ENCODE measurements at places on chromosomes 2 and 18.

DNA sequence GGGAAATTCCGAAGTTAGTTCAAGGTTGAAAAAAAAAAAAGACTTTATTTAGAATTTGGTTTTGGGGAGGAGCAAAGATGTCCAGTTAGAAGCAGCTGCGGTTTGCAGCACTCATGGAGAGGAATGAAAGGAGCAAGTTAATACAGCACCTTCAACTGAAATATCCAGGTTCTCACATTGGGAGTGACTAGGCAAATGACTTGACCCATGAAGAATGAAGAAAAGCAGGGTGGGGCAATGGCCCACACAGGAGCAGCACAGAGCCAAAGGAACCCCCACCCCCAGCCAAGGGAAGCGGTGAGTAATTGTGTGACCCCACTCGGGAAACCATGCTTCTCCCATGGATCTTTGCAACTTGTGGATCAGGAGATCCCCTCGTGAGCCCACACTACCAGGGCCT is 32.8 kb downstream of the ZNF892 start:
- DNase-seq = no peak

GRCh38 chr2:47313728-47314127 is 89.2 kb upstream of the MSH2 start:
- no peak for DNase-seq

DNA sequence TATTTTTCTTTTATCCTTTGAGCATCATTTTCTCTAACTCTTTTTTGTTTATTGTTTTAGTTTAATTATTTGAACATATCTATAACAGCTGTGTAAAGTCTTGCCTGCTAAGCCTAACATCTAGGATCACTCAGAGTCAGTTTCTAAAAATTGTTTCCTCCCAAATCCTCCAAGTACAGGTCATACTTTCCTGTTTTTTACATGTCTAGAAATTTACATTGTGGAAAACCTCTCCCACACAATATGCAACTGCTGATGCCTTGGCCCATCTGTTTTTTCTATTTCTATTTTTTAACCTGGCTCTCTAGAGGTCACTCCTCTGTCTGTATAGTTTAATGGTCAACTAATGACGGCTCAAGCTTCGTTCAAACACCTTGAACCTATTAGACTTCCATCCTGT is 261.0 kb downstream of the HRH4 start:
- no peak for DNase-seq

GRCh38 chr2:64635976-64636911 is 17.5 kb downstream of the SERTAD2 start:
- no peak for DNase-seq

DNA sequence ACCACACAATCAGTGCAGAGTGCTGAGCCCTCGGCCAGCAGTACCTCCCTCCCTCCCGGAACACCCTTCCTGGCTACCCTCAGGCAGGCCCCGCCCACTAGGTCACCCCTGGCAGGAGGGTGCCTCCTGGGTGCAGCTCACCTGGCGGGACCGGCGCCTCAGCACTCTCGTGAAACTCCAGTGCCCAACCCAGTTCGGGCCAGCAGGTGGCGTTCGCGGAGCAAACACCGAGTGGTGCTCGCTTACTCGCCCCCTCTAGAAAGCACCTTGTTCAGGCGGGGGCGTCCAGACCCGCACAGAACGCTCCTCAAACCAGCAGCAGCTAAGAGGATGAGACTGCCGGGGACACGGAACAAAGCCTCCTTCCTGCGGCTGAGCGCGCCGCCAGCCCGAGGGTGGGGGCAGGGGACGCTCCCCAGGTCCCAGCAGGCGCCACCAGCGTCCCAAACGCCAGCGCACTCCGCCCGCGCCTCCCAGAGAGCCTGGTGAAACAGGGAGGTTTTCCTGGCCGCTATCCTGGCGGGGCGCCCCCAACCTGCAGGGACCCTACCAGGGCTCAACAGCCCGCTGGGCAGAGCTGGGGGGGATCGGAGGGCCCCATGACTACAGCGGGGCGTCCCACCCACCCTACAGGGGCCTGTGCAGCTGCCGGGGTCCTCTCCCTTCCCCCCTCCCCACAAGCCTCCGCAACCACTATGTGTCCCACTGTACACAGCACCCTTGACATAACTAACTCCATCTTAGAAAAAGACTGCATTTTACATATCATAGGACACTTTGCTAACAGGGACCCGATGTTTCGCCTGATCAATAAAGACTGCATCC is 44.7 kb downstream of the MRPS5 start:
- peak; percentile 68 for DNase-seq

- no peak for DNase-seq
Observed at GRCh38 chr2:190929919-190930318, 49.3 kb downstream of the GLS start.

DNA sequence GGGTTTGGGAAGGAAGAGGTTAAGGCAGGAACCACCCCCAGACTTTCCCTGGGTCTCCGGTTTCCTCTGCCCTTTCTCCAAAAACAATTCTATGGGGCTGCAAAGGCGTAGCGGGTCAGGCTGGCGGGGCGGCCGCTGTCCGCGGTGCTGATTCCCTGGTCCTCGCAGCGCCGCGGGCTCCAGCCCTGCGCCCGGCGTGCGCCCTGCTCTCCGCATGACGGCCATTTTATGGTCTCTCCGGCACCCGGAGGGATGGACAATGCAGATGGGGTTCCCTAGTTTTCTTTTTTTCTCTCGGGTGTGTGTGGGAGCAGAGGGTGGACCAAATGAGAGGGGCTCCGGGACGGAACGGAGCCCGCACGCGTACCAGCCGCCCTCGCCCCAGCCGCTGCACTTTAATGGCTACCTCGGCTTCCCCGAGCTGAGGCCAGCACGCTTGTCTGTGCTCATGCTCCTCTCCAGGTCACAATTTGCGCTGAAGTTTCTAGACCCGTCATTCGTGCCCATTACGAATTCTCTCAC is 1.6 kb downstream of the ST8SIA3 start:
- no peak for DNase-seq

DNA sequence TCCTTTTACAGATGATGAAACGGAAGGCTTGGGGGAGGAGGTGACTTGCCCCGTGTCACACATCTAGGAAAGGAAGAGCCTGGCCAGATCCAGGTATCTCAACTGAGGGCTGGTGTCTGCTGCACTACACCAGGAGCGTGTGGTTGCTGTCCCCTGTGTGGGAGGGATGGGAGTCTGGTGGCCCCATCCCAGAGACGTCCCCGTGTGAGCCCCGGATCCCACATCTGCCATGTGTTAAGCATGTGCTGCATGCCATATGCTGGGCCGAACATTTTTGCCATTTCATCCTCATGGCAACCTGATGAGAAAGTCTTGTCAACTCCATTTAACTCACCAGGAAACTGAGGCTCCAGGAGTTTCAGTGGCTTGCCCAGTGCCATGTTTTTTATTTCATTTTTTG is 4.2 kb downstream of the GAREM2 start:
- DNase-seq = no peak

DNA sequence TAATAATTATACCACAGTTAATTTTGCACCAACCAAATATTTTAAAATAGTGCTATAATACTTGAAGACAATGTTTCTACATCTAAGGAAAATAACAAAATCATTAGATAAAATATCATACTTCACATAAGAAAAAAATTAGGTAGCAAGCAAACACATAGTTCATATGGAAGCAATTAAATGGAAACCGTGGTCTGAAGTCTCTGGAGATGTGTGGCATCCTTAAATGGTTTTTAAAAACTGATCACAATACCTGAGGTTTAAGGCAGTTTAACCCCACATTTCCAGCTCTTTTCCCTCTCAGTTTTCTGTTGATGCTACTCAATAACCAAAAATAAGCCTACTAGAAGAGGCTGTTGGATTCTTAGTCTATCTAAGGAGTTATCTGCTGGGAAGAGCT is 71.3 kb downstream of the ASXL2 start:
- DNase-seq = no peak

DNA sequence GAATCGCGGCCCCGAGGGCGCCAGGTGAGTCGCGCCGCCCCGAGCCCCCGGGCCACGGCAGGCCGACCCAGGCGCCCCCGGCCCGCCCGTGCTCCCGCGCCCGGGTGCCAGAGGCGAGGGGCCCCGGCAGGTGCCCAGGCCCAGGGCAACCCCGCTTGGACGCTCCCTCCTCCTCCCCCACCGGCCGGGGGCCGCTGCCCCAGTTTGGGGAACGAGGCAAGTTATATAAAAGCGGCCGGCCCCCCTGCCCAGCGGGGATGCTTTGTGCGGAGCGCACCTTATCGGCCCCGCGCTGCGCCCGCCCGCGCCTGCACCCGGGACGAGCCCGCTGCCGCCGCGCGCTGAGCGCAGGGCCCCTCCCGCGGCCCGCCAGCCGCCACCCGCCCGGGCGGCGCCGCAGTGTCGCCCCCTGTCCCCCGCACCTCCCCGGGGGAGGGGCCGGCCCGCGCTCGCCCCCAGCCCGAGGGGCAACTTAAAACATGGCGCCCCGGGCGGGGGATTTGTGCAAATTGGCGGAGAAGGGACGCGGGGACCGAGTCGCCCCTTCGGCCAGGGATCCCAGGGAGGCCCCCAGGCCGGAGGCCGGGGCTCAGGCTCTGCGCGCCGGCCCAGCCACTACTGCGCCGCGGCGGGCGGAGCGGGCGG is 639 bp downstream of the EPB41L3 start:
- no peak for DNase-seq

GRCh38 chr2:139201516-139201915 is 421.3 kb upstream of the NXPH2 start:
- DNase-seq = no peak

GRCh38 chr2:201915446-201915845 is 109.1 kb downstream of the CDK15 start:
- no peak for DNase-seq

DNA sequence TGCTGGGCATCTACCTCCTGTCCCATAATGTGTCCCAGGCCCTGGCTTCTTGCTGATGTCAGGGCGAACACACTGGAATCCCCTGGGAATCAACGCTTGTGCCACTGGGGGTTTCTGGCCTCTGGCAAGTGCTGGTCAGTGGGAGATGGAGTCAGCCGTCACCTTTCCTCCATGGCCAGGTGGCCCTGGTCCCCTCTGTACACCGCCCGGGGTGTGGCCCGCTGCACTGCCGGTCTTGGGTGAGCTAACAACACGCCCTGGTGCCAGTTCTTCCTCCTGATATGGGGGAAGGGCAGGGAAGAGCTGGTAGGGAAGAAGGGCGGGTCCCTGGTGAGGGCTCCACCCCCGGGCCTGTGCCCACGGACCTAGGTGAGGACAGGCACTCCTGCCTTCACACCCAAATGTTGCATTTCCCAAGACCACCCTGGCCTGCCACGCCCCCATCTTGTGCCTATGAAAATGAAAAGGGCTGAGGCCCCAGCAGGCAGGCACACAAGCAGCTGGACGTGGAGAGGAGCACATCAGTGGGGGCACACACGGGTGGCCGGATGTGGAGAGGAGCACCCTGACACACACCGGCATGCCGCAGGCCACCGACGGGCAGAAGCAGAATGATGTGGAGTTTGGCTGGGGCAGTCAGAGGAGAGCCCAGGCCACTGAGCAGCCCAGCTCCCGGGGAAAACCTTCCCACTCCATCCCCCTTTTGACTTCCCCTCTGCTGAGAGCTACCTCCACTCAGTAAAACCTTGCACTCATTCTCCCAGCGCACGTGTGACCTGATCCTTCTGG is 140.5 kb downstream of the ASB1 start:
- DNase-seq = no peak

DNA sequence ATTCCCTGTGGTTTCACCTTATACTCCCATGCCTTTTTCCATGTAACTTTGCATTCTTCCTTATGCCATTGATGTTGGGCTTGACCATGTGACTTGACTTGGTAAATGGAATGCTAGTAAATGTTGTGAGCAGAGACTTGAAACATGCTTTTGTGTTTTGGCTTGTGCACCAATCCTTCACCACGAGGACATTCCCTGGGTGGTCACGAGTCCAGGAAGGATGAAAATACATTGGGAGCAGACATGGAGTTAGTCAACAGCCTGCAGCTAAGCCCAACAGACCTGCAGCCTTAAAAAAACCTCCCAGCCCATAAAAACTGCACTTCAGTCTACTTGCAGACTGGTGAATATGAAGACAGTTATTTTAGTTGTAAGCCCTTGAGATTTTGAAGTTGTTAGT is 116.5 kb upstream of the SPATS2L start:
- DNase-seq = no peak

DNA sequence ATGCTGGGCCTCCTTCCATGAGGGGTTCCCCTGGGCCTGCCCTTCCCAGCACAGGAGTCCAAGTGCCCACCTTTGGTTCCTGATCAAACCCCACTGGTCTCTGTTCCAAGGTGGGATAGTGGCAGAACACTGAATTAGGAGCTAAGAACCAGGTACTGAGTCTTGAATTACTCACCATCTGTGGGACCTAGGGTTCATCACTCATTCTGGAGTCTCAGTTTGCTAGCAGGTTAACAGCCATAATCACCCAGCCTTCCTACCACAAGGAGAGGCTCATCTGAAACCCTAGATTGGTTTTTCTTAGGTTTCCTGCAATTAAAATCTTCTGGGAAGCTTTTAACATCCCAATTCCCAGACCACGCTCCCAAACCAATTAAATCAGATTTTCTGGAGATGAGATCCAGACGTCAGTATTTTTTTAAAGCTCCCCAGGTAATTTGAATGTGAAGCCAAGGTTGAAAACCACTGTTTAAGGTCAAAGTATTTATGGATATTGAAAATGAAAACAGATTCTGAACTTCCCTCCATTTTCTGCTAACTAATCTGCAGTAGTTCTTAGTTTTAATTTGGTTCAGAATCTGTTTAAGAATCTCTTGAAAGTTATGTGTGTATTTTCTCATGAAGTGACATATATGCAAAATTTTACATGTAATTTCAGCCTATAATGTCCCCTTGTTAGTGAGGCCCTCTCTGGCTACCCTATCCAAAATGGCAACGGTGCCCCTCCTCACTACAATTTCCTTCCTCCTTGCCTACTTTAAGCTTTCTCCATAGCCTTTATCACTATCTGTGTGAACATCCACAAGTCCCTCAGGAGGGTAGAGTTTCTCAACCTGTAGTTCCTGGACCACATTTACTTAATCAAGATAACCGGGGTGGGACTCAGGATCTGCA is 166.5 kb upstream of the CXCR4 start:
- no peak for DNase-seq

GRCh38 chr18:10131081-10131459 is 217.3 kb downstream of the VAPA start:
- DNase-seq = no peak

GRCh38 chr2:112665113-112665780 is 19.5 kb downstream of the SLC20A1 start:
- DNase-seq = no peak

DNA sequence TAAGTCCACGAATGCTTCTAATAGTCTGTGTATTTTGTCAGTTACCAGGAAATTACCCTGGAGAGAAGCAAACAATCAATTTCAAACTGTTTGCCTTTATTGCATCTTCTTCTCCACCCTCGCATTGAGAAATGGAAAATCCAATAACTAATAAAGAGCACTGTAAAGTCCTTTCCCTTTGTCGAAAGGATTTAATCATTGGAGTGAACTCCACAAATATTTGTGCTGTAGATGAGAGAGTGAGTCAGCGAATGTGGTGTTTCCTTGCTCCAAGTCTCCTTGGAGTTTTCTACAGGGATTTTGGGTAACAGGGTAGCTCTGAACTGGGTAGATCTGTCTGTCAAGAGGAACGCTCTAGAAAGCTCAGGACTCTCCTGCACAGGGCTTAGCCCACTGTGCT is 240.2 kb downstream of the KCNS3 start:
- no peak for DNase-seq

GRCh38 chr18:61025596-61025995 is 307.6 kb upstream of the CDH20 start:
- no peak for DNase-seq

- no peak for DNase-seq
Observed at GRCh38 chr2:225070811-225071210, 28.5 kb upstream of the DOCK10 start.
